Stimulated activated CD8-positive, alpha-beta memory T cell treated with anti-CD3 and anti-CD28 coated beads, Interleukin-15, amount 100 ng/mL, for 24 hours (primary cell): ENCODE measurements at places on chromosomes 2 and 18.

GRCh38 chr18:44786257-44786656, 105.6 kb downstream of the SETBP1 start:
- no peak for DNase-seq

DNA sequence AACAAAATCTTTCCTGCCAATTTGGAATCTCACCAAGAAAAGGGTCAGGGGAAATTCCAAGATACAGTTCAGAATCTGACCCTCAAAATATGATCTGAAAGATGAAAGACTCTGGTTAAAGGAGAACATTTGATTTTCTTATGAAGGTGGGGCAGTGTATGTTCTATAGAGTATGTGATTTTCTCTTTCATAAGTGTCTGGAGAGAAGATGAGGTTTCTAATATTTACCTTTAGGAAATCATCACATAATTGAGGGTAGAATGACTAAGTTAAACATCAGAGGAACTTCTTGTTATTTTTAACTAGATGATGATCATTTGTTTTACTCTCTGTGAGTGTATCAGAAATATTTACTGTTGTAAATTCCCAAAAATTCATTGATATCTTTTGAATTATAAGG, 27.8 kb upstream of the MBOAT2 start:
- DNase-seq = no peak

- no peak for DNase-seq
Measured at GRCh38 chr18:32450026-32450691, 20.5 kb downstream of the GAREM1 start.

DNA sequence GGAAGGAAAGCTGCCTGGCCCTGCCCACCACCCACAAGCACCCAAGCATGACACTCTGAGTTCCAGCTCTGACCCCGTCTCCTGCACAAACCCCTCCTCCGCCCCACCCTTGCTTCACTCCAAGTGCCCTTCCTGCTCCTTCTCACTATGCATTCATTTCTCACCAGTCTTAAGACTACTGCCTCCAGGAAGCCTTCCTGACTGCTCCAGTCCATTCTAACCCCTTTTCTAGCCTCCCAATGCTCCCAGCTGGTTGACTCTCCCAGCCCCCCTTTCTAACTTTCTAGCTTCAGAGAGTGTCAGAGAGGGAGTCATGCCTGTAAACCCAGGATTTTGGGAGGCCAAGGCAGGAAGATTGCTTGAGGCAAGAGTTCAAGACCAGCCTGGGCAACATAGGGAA, 8.2 kb upstream of the NAGK start:
- no peak for DNase-seq

- no peak for DNase-seq
Measured at GRCh38 chr2:227545990-227546389, 52.7 kb upstream of the SCYGR2 start.

DNA sequence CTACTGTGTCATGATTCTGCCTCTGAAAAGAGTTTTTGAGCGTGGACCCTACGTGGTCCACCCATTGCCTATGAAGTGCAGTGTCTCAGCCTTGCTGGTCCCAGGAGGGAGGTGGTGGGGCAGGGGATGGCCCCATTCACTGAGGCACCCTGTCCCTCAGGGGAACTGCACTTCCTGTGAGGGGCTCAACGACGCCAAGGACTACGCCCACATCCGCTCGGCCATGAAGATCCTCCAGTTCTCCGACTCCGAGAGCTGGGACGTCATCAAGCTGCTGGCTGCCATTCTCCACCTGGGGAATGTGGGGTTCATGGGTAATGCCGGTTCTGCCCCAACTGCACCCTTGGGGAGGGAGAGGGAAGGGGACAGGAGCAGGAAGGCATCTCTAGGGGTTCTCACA, 42.5 kb downstream of the MYO7B start:
- DNase-seq = no peak

- DNase-seq = no peak
Measured at GRCh38 chr2:9674891-9675414, 44.2 kb upstream of the YWHAQ start.

DNA sequence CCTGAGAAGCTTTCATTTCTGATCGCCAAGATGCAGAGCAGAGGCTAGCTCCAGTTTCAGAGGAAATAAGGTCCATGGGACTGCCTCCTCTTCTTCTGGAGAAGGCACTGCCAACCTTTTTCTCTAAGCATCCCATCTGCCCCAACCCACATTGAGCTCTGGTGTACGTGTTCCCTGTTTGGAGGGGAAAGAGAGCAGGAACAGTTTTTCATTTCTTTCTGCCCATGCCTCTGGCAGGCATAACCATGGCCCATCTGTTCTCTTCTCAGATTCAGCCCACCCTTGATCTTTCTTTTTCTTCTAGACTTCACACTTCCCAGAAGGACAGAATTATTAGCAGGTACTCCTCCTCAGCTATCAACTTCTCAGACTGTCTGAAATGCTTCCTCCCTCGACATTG, 1110.3 kb upstream of the KLHL29 start:
- no peak for DNase-seq

DNA sequence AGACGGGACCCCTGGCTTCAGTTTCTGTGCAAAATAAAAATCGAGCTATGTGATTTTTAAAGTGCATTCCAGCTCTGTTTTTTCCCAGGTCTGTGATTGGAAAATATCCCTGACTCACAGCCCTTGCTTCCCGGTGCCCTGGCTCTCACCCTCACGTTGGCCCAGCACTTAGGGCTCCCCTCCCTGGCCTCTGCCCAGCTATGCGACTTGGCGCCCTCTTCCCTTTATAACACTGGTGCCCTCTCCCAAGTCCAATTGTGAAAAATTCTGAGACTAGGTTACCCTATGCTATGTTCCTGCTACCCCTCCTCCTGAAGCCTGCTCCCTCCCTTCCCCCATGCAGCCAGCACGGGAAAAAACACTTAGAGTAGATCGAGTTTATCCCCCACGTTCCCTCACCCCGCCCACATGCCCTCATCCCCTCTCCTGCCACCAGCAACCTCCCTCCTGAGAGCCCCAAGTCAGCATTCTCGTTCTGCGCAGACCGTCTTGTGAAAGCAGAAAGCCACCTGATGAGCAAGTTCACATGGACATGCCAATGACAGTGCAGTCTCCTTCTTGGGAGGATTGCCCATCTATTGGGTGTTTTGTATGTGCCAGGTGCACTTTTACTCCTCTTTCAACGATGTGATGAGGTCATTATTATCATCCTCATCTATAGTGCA, 228.8 kb downstream of the VAPA start:
- no peak for DNase-seq

GRCh38 chr2:29374823-29375222, 259.6 kb downstream of the CLIP4 start:
- no peak for DNase-seq

- no peak for DNase-seq
Measured at GRCh38 chr18:31267823-31268481, 50.0 kb upstream of the DSG1 start.

DNA sequence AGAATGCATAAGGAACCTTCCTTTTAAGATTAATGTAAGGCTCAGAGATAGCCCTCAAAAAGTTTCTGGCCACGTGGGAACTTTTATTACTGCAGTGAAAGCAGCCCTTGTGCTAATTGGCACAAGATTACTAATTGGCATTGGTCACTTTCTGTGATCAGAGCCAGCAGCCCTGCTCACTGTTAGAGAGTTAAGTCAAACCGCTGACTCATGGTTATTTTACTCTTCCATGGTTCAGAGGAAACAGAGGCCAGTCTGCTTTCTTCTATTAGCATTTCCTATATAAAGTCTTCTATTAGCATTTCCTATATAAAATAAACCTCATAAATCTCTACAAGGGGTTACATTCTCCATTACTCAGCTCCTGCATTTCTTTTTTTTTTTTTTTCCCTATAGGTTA, 1.5 kb upstream of the SLC35G4 start:
- DNase-seq = no peak

GRCh38 chr2:200681697-200682096, 95.9 kb downstream of the AOX1 start:
- no peak for DNase-seq

GRCh38 chr2:96531872-96532505, 4.6 kb upstream of the ARID5A start:
- peak; percentile 50 for DNase-seq

GRCh38 chr2:206305523-206306245, 31.2 kb downstream of the ZDBF2 start:
- DNase-seq = no peak

DNA sequence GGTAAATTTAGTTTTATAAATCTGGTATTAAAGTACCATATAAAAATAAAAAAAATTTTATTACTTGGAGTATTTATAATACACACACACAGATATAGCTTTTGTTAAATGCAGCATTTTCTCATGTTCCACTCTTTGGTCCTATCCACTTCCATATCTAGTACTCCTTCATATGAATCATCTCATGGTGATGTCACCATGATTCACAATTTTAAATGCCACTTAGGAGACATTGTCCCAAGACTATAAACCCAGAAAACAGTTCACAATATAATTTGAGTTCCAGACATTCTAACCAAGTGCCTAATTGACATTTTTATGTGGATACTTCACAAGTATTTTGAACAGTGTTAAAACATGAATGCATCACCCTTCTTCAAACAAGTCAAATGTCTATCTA, 1398.3 kb downstream of the DSC3 start:
- DNase-seq = no peak

DNA sequence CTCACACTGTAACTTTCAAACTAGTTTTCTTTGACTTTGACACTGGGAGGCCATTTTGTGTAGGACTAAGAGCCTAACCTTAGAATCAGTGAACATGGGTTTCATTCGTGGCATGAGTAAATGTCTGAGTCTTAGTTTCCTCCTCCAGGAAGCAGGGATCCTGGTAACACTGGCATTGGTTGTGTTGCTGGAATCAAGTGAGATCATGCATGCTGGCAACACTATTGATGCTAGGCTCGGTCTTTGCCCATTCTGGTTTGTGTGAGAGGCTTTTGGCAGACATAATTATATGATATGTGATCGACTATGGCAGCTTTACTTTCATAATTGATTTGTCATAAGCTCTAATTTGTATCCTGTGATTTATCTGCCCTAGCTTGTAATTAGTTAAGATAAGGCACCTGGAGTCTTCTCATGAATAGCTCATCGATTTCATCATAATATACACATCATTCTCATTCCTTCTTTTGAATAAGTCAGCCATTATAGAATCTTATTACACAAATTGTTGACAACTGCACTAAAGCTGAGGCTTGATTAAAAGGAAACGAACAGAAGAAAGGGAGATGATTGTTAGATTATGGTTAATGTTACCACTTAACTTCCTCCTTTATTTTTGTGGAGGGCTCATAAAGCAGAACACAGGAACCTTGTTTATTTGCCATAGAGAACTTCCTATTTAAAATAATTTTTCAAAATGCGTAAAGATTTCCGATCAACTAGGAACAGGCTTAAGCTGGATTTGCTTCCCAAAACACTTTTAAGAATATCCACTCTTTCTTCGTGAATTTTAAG, 12.6 kb downstream of the PPP1R1C start:
- DNase-seq = no peak

DNA sequence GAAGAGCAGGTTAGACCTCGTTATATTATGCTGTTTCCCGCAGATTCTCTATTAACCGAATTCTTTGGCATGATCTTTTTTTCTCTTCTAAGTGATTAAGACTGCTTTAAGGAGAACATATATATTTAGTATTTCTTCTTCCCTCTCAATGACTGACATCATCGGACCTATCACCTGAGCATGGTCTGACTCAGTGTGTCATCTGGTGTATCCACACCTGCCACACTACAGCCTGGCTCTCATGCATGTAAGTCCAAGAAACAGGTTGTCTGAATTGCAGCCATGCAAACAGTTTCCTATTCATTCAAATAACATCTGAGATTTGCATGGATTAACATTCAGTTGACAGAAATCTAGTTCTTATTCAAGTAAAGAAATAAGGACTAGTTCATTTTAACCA, 55.1 kb upstream of the CWC22 start:
- no peak for DNase-seq

DNA sequence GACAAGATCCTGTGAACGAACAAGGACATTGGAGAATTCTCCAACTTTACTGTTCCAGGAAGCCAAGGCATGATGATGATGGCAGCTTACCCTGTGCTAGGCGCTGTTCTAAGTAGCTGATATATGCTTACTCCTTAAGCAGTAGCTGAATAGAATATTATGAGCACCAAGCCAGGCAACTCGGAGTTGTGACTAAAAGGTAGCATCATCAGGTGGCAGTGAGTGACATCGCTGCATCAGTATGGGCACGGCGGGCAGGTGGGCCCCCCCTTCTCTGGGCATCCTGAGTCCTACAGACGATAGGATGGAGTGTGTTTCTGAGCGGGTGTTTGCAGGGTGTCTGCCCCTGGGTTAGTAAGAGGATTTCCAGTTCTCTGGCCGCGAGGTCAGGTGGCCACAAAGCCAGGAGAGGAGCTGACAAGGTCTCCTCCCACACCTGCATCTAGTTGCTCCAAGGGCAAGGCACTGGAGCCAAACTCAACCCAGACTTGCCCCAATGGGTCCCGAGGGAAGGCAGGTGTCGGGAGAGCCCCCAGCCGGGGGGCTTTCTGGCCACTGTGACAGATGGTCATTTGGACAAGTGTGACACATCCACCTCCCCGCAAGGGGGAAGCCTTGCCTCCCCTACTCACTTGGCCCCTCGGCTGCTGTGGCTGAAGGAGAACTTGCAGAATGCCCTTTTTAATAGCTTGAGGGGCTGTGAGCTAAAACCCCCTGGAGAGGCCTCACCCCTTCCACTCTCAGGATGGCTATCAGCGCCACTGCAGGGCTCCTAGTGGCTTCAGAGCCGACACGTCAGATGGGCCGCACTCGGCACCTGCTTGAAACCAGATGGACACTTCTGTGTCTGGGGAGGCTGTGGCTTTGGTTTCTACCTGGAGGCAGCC, 55.5 kb downstream of the CRACDL start:
- no peak for DNase-seq

DNA sequence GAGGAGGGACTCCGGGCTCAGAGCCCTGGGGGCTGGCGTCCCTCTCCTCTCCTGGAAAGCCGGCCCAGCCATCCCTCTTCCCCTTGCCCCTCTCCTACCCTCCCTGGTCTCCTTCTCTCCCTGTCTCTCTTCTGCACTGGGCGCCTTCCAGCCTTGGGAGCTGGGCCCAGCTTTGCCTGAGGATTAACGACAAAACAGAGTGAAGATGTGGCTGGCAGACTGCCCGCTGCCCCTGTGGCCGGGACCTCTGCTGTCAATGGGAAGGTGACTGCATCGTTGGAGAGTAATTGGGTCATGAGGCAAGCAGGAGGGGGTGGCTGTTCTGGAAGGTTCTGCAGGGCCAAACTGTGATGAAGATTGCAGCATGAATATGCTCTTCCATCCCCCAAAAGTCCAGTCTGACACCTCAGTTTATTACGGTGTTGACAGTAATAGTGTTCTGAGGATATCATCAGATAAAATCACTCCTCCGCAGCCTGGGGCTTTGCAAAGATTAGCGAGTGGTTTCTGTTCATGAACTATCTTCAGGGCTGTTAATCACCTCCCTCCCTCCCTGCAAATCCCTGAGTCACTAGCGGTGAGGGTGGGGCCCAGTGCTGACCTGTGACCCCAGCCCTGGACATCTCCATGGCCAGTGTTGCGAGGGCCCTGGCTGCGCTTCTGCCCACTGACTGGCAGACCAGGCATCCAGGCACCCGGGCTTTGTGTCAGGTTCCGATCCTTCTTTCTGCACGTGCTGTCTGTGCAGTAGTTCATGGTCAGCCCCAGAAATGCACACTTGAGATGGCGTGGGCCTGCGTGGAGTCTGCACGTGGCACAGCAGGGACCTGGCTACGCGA, 23.0 kb downstream of the RTP5 start:
- no peak for DNase-seq

- no peak for DNase-seq
Measured at GRCh38 chr2:100983684-100984310, 18.3 kb upstream of the RPL31 start.
